NCI-H510A treated with DMSO at 0.1 percent for 48 hours (cell line): ENCODE measurements at places on chromosomes 12 and 14.

GRCh38 chr14:103657471-103657870 lies 28.5 kb downstream of the KLC1 start:
- no peak for DNase-seq

GRCh38 chr14:72869407-72870329 lies 24.2 kb downstream of the DPF3 start:
- no peak for DNase-seq

- DNase-seq = no peak
Observed at GRCh38 chr14:33880330-33880729, 70.5 kb downstream of the EGLN3 start.

GRCh38 chr12:12008931-12009611 lies 61.7 kb upstream of the BCL2L14 start:
- peak; percentile 92 for DNase-seq

- DNase-seq = no peak
Observed at GRCh38 chr12:132389026-132389425, 59.6 kb upstream of the GALNT9 start.

GRCh38 chr14:90692061-90692460 lies 124.2 kb downstream of the TTC7B start:
- no peak for DNase-seq
